ENCODE measurements at places on chromosomes 3 and 15.
A peak's percentile ranks its signal among the peaks of the same experiment; 100 is the strongest.

DNA sequence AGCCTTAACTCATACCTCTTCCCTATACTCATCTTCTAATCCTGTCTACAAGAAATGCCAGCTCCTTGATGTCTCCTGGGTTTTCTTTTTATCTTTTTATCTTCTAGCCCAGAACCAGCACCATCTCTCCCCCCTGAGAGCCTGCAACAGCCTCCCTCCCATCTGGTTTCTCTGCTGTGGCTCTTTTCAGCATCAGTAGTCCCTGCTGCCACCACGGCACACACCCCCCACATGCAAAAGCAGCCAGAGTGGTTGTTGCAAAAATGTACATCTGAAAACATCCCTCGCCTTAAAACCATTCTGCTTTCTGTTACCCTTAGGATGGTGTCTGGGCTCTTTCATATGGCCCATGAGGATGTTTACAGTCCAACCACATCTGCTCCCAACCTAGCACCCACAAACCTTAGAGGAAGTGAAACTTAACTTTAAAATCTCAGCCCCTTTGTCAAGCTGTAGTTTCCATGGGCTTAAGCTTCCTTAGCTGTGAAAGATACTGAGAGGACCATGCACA is 775 bp downstream of the TTC21A start:
- no peak for DNase-seq

- no peak for DNase-seq
Observed at GRCh38 chr3:55180161-55180560, 252.3 kb upstream of the LRTM1 start.

DNA sequence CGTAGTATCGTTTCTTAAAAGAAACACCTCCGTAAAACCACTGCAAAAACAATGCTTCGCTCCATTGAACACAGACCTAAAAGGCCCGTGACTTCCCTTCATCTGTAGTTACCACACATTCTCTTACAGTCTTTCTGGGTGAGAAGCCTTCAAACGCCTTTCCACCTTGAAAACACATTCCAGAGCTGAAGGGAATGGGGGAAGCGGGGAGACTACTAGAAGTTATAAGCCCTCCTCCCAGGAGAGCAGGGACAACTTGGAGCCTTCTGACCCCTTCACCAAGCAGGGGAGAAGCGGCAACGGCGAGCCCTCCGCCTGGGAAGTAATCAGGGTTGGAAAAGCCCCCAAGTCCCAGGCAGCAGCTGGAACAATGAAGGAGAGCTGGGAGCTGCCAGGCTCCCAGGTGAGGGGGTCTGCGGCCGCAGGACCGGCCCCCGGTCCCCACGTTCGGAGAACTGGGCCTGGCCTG is 461 bp downstream of the SECISBP2L start:
- DNase-seq, result peak; percentile 48

DNA sequence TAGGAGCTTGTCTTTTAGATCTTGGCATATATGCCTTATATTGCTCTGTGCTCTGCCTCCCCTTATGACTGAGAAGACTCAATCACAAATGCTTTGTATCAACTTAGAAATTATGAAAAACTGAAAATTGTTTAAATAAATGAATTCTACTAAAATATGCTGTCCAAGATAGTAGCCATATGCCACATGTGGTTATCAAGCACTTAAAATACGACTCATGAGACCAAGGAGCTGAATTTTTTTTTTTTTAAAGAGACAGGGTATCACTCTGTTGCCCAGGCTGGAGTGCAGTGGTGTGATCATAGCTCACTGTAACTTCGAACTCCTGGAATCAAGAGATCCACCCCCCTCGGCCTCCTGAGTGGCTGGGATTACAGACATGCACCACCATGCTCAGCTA is 118.3 kb downstream of the RFTN1 start:
- DNase-seq, result no peak

- DNase-seq, result no peak
Observed at GRCh38 chr15:39195961-39196486, 384.9 kb upstream of the THBS1 start.

- no peak for DNase-seq
Observed at GRCh38 chr3:94158512-94158911, 95.7 kb downstream of the NSUN3 start.

DNA sequence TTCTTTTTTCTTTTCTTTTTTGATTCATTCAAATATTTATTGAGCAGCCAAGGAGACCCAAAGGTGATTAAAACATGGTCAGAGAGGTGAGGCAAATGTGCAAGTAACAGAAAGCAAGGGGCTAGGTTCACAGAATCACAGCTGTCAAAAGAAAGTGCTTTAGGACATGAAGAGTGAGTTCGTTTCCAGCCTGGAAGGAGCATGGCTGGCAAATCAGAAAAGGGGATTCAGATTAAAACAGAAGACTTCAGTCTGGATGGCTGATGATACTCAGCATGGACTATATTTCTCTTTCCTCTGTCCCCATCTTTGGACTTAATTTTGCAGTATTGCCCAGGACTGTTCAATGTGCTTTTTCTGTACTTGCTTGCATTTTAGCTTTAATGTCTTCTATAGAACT is 151.2 kb downstream of the NR1D2 start:
- DNase-seq, result no peak

DNA sequence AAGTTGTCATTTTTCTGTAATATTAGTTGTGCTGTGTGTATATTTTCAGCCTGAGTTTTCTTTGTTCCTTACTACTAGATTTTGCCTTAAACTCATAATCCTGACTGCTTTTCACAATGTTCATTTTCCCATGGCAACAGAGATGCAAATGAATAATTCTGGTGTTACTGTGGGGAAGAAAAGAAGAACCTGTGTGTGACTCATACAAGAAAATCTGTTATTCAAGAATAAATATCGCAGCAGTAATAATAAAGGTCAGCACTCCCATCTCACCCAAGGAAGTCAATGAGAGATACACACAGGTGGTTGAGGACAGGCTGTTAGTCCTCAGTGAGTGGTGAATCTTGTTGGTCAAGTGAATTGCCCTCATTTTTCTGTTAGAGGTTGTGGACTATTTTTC is 656.6 kb upstream of the NAALADL2 start:
- DNase-seq, result no peak

GRCh38 chr15:74895830-74896229 is 6.0 kb downstream of the MPI start:
- DNase-seq, result no peak

- no peak for DNase-seq
Observed at GRCh38 chr3:156615592-156616173, 58.7 kb upstream of the TIPARP start.

DNA sequence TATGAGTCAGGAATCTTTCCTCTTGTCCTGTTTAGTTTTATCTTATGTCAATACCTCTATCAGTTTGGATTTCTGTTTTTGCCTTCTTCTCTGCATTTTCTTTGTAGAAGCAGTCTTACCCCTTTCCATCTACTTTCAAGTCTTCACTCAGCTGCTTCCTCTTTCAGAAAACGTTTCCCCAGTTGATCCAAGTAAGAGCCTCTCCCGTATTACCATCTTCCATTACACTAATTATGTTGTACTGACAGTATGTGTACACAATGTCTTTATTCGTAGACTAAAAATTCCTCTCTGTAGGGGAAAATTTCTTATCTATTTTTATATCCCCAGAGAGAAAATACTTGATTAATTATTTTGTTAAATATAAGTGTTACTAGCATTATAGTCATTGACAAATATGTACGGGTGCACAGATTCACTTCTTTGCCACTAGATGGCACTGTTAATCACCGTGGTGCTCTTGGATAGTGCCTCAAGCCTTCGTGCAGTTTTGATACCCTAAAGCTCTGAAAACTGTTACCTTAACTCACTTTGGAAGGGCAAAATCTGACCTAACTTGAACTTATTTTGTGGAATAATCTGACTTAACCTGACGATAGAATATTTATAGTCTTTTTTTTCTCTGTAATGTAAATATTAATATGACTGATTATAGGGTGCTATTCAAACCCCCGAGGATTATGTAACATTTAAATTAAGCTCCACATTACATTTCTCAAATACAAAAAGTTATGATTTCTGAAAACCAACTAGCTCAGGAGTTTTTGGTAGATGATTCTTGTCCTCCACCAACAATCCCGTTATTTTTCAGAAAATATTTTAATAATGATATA is 74.2 kb upstream of the POU1F1 start:
- peak; percentile 7 for DNase-seq

DNA sequence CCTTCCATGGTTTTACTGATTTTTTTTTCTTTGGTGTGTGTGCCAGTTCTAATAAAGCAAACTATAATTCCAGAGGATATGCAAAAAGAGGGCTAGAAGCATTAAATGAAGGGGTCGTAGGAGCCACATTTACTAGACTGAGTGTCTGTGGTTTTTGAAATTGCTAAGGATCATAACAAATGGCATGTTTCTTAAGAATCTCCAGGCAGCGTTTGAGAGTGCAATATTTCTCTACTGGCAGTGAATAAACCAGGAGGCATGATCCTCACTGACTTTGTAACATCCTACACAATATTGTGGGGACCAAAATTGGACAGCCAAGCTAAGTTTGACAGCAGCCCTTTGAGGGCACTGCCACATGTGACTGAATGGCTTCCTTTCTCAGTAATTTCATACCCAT is 115.9 kb upstream of the CCNL1 start:
- no peak for DNase-seq

GRCh38 chr3:180408654-180409053 is 193.3 kb upstream of the TTC14 start:
- no peak for DNase-seq

- DNase-seq, result no peak
Observed at GRCh38 chr3:9380014-9380413, 17.2 kb downstream of the THUMPD3 start.

GRCh38 chr3:153404157-153404556 is 242.1 kb downstream of the RAP2B start:
- no peak for DNase-seq

DNA sequence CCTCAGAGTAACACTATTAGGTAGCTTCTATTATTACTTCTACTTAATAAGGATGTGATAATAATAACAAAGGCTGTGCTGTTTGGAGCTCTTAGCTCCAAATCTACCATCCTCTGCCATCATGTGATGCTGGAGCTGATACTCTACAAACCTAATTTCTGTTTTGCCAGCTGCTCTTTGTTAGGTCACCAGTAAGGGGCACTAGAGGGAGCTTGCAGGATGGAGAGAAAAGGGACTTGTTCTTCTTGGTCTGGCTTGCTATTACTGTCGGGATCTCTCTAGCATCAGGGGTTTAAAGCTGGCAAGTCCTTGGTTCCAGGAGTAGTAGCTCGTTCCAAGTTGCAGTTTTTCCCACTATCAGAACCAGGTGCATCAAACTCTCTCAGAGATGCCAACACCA is 194.9 kb upstream of the KBTBD8 start:
- DNase-seq, result no peak

GRCh38 chr3:112002096-112002971 is 3.6 kb downstream of the TAGLN3 start:
- no peak for DNase-seq

GRCh38 chr3:67550541-67550940 is 103.9 kb downstream of the SUCLG2 start:
- no peak for DNase-seq

GRCh38 chr3:155664925-155665695 is 79.8 kb downstream of the PLCH1 start:
- no peak for DNase-seq
